ENCODE measurements at places on chromosomes 16 and 17.

- peak; percentile 78 for DNase-seq
Observed at GRCh38 chr16:67430977-67431774, at the start of gene HSD11B2. Gene HSD11B2, plus strand, starts transcription at chr16:67431121. Its CDS starts 128 bp downstream, at chr16:67431249.

- peak; percentile 19 for DNase-seq
Observed at GRCh38 chr16:52499060-52499440, 47.9 kb downstream of the TOX3 start.

GRCh38 chr16:17160920-17161431 is 309.8 kb downstream of the XYLT1 start:
- DNase-seq = no peak

DNA sequence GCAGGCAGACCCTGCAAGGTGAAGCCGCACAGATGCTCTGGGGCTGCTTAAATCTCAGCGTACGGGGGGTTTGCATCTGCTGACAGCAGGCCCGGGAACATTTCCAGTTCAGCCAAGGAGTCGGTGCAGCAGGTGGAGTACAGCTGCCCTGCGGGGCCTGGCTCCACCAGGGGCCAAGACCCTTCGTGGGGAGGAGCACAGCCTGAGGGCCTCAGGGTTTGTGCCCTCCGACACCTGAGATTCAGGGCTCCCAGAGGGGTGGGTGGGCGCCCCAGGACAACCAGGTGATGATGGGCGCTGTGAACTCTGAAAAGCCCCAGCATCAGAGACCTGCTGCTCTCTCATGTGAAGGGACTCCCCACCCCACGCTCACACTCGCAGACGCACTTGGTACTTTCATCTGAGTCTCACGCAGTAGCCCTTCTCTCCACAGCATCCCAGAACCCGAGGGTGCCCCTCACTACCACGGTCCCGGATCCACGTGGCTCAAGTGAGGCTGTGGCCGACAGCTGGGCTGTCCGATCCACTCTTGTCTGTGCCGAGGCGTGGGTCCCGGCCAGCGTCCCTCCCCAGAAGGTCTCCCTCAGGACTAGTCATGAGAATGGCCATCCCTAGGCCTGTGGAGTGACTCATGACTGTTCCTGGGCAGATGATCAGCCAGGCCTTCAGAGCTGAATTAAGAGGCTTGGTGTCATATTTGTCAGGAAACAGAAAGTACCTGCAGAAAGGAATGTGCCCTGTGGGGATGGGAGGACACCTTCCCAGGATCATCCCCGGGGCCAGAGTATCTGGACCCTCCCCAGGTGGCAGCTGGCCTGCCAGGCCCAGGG is 29.6 kb downstream of the ACSF3 start:
- no peak for DNase-seq

- DNase-seq = no peak
Observed at GRCh38 chr17:78672005-78672404, 94.8 kb upstream of the DNAH17 start.

- DNase-seq = no peak
Observed at GRCh38 chr17:70558821-70559220, 389.5 kb downstream of the KCNJ2 start.

DNA sequence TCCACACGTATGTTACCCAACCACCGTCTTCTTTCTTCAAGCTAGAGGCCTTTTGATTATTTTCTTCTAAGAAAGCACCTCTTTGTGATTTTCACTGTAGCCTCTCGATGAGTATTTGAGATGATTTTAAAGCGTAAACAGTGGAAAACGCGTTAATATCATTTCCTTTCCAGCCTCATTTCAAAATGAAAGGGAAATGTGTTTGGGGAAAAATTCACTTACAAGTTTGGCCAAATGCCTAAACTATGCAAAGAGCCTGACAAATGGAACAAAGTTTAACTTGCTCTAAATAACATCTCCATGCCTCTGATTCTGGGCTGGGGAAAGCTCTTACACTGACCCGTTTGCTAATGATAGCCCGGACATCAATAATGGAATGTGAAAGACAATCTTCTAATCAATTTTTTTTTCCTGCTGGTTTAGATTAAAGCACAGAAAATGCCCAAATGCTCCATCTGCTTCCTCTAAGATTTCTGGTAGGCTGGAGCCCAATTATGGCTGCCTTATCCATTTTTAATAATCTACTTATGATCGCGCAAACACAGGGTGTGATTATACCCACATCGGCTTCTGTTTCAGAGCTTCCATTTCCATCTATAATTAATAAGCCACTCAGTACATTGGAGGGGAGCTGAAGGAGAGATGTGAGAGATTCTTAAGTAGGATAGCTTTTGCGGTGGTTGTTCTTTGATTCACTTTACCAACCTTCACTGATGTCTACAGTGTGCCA is 43.5 kb downstream of the HS3ST2 start:
- no peak for DNase-seq

DNA sequence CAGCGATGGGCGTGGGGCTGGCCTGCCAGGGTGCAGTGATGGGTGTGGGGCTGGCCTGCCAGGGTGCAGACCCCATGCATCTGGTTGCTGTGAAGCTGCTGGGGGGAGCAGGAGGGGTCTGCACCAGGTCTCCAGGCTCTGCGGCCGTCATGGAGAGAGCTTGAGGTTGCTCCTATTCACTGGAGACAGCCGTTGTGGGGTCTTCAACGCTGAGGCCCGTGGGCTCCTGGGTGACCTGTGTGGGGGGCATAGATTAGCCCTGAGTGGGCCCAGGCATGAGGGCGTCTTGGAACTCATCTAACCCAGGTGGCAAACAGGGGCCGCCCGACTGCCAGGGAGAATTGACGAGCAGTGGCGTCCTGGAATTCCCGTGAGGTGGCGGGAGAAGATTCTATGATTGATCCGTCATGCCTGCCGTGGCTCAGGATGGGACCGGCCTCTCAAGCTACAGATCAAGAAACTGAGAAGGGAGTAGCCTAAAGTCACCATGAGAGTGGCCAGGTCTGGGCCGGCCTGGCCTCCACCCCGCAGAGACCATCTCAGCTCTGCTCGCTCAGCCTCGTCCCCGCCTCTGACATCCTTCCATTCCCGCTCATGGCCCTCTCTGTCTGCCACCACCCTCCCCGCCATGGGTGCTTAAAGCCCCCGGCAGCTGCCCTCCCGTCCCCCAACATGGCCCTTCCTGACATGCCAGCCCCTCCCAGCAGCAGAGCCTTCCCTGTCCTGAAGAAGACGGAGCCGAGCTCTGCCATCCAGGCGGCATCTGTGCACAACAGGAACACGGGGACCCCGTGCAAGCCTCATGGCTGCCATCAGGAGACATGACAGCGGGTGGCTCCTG is 50.7 kb upstream of the ACSF3 start:
- DNase-seq = no peak

DNA sequence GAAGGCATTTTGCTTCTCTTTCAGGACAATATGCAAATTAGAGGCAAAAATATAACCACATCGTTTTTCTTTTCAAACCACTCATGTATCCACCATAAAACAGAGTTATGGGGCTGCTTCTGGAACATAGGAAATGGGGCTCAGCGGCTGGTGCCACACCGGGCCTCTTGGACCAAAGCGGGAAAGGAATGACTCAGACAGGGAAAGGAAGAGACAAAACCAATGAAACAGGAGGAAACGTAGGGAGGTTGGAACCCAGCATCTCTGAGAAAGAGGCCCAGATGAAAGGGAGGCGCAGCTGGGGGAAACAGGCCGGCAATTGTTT is 28.5 kb downstream of the CUEDC1 start:
- DNase-seq = no peak

DNA sequence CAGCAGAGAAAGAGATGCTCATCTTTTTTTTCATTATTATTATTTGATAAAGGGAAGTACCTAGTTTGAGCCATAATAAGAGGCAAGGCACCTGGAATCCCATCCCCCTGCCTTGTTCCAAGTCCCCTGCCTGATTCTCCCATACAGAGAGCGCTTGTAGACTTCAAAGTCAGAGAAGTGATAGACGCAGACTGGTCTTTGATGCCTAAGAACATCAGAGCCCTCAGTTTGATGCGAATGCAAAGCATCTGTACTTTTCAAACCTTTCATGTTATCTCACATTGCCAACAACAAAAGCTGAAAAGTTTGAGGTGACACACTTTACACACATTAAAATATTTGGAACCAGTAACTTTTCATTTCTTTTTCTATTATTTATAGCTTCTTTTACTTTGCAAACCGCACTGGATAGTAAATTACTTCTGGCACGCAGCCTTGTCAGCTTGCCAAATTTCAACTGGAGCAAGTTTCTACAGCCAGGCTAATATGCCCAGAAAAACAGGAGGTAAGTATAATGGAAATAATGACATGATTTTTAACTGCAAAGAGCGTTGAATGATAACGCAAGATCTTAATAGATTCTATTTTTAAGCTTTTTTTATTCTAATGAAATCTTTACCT is 5.9 kb upstream of the UTP6 start:
- DNase-seq = peak; percentile 69

- peak; percentile 54 for DNase-seq
Observed at GRCh38 chr17:67606471-67606870, 111.3 kb upstream of the NOL11 start.

DNA sequence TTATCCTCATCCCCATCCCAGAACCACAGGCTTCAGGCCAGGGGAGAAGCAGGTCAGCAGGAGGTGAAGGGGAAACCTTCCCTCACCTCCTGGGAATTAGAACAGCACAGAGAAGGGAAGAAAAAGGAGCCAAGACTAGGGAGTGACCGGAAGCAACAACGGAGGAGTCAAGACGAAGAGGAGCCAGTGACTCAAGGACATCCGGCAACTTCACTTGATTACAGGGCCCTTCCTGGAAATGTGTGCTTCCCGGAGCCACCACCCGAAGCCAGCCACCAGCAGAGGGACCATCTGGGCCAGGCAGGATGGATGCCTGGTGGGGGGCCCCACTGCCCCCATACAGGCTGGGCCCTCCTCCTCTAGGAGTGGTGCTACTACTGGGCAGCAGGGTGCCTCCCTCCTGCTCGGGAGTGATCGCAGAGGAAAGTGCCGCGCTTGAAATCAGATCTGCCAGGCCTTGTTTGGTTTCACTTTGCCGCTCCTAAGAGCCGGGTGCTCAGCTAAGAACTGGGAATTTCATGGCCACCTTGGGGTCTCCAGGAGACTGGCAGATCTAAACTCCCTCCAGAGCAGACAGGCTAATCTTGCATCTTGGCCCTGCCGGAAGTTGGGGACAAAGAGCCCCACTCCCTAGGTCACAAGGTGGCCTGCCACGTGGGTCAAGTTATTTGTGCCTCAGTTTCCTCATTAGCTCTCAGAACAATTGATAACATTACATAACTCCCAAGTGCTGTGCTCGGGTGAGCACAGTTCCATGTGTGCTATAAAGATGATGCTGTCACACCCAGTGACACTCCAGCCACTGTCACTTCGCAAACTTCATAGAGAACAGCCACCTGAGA is 6.6 kb downstream of the CDC42EP4 start:
- peak; percentile 72 for DNase-seq

- DNase-seq = peak; percentile 54
Observed at GRCh38 chr16:19179546-19180490, 11.8 kb downstream of the SYT17 start.

DNA sequence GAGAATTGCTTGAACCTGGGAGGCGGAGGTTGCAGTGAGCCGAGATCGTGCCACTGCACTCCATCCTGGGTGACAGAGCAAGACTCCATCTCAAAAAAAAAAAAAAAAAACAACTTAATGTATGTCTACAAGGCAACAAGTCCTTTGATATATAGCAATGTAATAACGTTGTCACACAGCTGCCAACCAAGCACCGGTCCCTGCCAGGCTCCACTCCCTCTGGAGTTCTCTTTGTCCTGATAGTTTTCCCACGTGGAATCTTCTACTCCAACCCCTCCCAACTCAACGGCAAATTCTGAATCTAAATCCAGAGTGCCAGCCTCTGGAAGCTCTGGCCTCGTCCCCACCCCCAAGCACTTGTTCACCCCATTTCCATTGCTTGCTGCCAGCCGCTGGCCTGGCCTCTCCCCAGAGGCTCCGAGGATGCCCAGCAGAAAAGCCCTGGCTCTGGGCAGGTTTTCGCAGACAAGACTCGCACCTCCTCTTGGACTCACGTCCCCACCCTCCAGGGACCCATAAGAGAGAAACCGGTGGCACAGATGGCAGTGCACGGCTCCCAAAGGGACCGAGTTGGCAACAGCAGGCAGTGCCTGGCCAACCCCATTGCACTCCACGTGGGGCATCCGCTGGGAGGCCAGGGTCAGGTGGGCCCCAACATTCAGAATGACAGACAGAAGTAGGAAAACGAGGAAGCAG is 15.9 kb upstream of the CBX2 start:
- DNase-seq = no peak

DNA sequence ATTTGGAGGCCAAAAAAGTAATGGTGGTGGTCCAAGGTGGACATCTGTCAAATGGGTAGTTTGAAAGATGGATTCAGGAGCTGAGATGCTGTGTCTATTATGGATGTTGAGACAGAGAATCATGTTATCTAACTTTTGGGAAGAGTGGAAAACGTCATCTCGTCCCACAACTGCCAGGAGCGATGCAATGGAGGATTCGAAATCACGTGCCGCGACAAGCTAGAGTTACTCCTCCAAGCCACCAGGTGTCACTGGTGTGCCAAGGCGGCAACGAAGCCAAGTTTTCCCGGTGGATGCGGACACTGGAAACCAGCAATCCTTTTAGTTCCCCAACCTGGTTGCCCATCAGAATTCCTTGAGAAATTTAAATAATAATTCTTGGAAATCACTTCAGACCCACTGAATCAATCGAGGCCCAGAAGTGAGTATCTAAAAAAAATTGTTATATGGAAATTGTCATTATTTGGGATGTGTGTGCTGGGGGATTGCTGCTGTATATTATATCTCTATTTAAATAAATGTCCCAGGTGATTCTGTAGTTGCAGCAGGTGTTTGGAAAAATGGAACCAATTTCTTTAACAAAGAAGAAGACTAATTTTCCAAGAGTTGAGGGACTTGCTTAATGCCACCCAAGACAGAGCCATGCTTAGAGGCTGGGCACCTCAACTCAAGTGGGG is 206.1 kb downstream of the HAPSTR1 start:
- DNase-seq = peak; percentile 24

GRCh38 chr17:19733953-19734526 is 14.1 kb downstream of the ALDH3A1 start:
- no peak for DNase-seq

DNA sequence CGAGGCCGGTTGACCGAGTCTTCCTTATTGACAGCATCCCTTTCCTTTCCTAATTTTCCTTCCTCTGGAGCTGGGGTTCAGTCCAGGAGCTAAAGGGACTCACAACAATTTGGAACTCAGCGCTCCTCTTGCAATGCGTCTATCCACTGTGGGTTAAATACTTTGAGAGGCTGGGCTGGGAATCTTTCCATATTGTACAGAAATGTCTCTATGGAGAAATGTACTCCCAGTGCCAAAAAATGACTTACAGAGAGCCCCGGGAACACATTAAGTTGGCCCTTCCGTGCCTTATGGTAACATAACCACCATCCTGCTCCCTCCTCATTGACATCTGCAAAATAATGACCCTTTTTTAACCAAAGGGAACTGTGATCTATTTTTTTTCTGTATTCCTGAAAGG is 192.8 kb downstream of the FTO start:
- peak; percentile 86 for DNase-seq

GRCh38 chr16:3145660-3146059 is 10.8 kb downstream of the ZNF213 start:
- DNase-seq = no peak

GRCh38 chr16:25988882-25989281 is 297.1 kb downstream of the HS3ST4 start:
- no peak for DNase-seq

GRCh38 chr17:4220655-4221054 is 43.1 kb downstream of the ANKFY1 start:
- peak; percentile 32 for DNase-seq

GRCh38 chr16:10561001-10561400 is 19.4 kb downstream of the EMP2 start:
- no peak for DNase-seq

GRCh38 chr17:62870552-62870971 is 62.4 kb upstream of the MARCHF10 start:
- DNase-seq = peak; percentile 52

Measured in tongue (tissue), 3 donors.